Cardiac septum (tissue), 1 donor: ENCODE measurements at places on chromosomes 3 and 15.

- no peak for DNase-seq
Observed at GRCh38 chr3:15924914-15925313, 127.1 kb upstream of the ANKRD28 start.

DNA sequence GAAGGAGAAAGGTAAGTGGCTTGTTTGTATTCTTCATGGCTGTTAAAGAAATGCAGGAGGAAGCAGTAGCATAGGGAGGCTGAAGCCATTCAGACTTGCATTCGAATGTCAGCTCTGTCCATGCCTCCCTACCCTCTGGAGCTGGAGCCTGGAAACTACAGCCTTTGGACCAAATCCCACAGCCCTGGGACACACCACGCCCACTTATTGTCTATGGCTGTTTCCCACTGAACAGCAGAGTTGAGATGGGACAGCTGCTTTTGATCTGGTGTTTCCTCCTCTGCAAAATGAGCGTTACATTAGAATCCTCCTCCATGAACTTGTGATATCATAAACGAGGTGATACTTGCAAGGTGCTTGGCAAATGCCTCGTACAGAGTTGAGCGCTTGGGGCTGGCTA, 3.6 kb downstream of the FAM107A start:
- DNase-seq, result no peak

DNA sequence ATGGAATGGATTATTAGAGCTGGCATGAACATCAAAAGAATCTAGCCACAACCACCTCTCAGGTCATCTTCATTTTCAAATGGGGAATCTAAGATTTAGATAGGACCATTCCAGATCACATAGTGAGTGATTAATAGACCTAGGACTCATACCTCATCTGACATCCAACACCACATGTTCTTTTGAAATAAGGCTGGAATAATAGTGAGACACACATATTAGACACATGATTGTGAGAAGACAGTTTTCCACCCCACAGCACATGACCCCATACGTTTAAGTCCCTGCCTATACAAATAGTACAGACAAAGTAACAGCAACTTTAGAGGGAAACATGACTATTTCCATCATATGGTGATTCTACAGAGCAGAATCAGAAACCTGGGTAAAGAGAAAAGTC, 344.7 kb upstream of the TPRG1 start:
- DNase-seq, result no peak

GRCh38 chr3:445960-446359, 249.4 kb downstream of the CHL1 start:
- no peak for DNase-seq

DNA sequence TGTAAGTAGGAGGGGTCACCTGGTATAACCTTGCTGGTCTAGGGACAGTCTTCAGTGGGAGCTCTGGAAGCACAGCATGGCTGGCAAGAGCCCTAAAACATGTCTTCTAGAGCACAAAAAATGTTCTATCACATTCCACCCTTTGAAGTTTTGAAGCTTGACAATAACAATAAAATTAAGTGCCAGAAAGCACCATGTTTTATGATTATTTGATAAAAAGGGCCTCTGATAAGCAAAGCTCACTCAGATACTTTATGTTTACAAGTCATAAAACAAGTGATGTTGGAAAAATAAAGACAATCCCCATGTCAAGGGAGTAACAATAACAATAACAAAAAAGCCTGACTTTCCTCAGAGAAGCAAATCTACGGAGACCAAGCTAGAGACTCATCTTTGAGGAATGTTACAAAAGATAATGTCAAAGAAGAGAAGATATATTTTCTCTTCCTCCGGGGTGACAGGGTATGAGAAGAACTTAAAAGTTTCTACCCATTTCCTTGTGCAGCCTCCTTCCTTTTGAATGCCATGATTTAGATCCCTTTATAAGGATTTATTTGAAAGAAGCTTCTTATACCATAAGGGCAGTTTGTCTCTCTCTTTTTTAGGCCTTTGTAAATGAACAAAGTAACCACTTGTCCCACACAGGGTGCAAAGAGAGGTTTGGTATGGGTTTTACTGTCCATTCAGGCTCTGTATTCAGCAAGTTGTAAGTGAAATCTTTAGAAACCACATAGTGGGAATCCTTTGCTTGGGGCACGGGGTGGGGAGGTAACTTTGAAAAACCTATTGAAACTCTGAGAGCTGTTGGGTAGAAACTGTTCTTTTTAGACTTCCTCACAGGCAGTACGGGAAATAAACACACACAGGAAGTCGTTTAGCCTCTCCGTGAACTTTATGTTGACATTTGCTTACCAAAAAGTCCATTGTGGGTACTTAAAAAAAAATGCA, 109.6 kb upstream of the RBMS3 start:
- DNase-seq, result no peak

GRCh38 chr3:44511238-44511566, 33.7 kb upstream of the ZNF445 start:
- no peak for DNase-seq

DNA sequence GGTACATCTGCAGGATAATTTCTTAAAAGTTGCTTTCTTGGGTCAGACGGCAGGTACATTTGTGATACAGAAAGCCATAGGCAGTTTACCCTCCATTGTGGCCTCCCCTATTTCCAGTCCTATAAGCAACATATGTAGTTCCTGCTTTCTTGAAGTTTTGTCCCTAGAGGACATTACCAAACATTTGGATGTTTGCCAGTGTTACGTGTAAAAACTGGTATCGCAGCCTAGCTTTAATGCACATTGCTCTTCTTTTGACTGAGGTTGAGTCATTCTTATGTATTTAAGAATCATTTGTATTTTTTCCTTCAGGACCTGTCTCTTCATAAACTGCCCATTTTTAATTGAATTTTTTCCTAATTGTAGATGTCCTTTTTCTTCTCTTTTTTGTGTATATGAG, 114.3 kb downstream of the DIPK2A start:
- DNase-seq, result no peak

- no peak for DNase-seq
Observed at GRCh38 chr3:16402451-16402850, 111.0 kb downstream of the RFTN1 start.

DNA sequence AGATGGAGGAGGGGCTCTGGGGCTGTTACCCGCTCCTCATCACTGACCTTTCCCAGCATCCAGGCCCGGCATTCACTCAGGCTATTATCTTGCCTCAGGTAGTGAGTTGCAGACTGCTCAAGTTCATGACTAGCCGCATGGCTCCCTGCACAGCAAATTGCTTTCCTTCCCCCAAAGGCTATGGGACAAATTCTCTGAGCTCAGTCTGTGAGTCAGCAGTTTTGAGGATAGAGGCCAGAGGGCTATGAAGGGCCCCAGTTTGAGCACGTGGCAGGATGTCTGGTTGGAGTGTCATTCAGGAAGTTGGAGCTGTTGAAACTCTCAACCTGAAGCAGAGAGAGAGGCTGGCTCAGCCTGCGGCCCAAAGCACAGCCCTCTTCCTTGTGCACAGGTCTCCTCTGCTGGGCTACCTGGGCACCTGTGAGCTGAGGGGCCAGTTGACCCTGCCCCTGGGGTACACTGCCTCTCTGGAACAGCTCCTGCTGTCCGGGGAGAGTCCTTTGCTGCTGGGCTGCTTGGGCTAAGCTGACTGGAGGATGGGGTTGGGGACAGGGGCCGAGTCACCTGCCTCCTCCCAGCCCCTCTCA, 7.9 kb downstream of the FAH start:
- DNase-seq, result peak; percentile 84

DNA sequence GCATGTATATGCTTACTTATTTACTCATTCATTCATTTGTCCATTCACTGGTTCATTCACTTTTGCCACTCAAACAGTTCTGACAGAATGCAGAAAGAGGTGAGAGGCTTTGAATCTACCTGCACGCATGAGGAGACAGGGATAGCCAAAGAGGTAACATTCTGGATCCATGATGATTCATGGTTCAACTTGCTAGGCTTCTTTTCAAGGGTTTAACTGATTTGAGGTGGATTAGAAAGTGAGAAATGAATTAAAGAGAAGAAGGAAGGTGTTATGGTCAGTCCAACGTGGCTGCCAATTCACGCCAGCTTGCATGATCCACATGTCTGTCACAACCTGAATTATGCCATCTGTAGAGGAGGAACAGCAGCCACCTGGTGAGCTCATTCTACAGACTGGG, 260.6 kb downstream of the ARRDC4 start:
- no peak for DNase-seq

- DNase-seq, result no peak
Observed at GRCh38 chr3:147380977-147381376, 25.4 kb downstream of the ZIC4 start.

GRCh38 chr3:40753291-40753770, 228.6 kb downstream of the ZNF621 start:
- no peak for DNase-seq

- DNase-seq, result peak; percentile 81
Observed at GRCh38 chr3:39383045-39383880, at the start of gene SLC25A38. TSS of gene SLC25A38 (plus strand) at chr3:39383370. CDS start at chr3:39383725, 355 bp downstream.

DNA sequence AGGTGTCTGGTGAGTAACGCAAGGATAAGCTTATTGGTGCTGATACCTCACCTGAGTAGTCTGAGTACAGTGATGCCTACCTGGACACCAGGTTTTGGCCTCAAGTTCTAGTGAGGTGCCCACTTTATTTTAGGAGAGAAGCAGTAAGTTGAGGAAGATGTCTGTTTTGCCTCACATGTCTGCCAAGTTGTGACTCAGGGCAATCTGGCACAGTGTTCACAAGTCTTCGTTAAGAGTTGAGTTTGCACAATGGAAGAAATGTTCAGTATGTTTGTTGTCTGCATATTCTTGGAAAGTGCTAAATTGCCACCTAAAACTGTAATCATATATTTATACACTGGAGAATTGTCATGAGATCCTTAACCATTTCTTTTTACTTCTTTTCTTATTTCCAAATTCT, 122.2 kb downstream of the KCNH8 start:
- DNase-seq, result no peak

GRCh38 chr3:81565041-81565440, 196.4 kb downstream of the GBE1 start:
- DNase-seq, result no peak

GRCh38 chr3:51931756-51932155, 9.9 kb downstream of the RRP9 start:
- no peak for DNase-seq

DNA sequence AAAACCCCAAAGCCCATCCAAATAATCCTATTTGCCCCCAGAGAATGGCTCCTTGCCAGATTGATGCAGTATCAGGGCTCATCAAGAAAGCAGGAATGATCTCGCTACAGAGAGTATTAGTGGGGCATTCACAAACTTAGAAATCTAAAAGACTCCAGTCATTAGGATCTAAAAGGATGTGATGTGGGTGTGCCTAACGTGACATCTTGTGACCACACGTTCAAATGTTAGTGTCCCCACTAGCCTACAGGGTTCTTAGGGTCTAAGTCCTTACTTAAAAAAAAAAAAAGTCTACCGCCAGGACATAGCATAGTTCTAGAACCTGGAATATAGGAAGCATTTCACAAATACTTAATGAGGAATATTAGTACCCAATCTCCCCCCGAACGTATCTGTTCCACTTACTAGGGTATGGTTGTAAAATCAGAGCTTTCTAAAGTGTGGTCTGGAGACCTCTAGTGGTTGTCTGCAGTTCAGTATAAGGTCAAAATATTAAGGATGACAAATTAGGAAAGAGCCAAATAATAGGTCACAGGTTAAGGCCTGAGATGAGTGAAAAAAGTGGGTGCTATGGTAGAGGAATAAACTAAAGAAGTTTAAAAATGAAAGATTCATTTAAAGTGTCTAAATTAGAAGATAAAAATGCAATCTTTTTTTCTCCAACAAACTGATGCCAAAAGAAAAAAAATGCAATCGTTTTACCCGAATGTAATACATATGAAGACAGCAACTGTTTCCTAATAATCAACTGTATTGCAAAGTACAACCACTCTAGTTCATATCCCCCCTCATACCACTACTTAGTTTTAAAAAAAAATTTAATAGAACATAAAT, 4.2 kb upstream of the CHRM5 start:
- no peak for DNase-seq

GRCh38 chr3:116299646-116300081, 145.6 kb downstream of the LSAMP start:
- no peak for DNase-seq

GRCh38 chr15:99090011-99090699, 14.7 kb upstream of the SYNM start:
- DNase-seq, result no peak

DNA sequence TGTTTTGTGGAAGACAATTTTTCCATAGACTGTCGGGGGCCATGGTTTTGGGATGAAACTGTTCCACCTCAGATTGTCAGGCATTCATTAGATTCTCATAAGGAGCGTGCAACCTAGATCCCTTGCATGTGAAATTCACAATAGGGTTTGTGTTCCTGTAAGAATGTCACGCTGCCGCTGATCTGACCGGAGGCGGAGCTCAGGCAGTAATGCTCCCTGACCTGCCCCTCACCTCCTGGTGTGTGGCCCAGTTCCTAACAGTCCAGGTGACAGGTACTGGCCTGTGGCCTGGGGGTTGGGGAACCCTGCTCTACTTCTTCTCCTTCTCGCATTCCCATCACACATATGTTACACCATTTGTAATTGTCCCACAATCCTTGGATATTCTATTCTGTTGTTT, 11.0 kb downstream of the CHRNA7 start:
- no peak for DNase-seq

DNA sequence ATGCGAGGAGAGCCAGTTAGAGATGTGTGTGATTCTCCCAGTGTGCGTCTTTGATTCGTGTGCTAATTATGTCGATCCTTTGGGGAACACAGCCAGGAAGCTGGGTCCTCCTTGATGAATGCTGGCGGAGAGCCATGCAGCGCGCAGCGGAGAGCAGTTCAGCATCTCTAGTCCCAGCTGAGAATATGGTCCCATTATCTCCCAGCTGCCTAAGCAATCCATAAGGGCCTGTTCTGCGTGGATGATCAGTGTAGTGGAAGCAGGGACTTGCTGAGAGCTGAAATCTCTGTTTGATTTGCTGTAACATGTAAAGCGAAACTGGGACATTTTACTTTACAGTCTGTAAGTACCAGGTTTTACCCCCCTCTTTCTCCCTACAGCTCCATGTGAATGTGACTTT, 412.7 kb downstream of the CNTN4 start:
- no peak for DNase-seq

DNA sequence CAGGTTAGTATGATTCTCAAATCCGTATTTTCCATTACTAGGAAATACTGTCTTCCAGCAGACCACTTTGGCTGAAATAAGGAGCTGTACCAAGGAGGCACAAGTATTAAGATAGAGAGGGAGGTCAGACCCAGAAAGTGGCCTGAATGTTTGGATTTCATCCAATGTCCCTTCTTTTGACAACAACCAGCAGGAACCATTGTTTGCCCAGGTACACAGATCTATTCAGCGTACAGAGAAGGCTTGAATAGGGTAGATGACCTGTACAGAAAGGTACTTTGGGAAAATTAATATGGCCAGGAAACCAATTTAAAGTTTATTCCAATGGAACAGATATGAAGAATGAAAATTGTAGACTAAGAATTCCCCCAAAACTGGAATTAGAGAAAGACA, 12.6 kb downstream of the MTHFS start:
- DNase-seq, result no peak

- DNase-seq, result no peak
Observed at GRCh38 chr3:105938806-105939205, 70.0 kb upstream of the CBLB start.

GRCh38 chr3:101791778-101792177, 12.8 kb downstream of the NXPE3 start:
- no peak for DNase-seq
